ENCODE measurements at places on chromosomes 4 and X.

DNA sequence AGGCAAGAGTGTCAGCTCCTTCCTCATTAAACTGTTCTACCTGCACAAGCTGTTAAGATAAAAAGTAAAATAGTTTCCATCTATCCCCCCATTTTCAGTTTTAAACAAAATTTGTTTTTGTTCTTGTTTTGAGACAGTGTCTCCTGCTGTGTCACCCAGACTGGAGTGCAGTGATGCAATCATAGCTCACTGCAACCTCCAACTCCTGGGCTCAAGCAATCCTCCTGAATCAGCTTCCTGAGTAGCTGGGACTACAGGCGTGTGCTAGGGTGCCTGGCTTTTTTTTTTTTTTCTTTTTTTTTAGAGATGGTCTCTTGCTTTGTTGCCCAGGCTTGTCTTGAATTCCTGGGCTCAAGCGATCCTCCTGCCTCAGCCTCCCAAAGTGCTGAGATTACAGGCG is 105.4 kb downstream of the HS6ST2 start:
- no peak for DNase-seq

- DNase-seq, result no peak
Measured at GRCh38 chr4:57710053-57710452, 599.9 kb upstream of the IGFBP7 start.

- DNase-seq, result no peak
Measured at GRCh38 chrX:85381602-85382001, 2.1 kb upstream of the POF1B start.

DNA sequence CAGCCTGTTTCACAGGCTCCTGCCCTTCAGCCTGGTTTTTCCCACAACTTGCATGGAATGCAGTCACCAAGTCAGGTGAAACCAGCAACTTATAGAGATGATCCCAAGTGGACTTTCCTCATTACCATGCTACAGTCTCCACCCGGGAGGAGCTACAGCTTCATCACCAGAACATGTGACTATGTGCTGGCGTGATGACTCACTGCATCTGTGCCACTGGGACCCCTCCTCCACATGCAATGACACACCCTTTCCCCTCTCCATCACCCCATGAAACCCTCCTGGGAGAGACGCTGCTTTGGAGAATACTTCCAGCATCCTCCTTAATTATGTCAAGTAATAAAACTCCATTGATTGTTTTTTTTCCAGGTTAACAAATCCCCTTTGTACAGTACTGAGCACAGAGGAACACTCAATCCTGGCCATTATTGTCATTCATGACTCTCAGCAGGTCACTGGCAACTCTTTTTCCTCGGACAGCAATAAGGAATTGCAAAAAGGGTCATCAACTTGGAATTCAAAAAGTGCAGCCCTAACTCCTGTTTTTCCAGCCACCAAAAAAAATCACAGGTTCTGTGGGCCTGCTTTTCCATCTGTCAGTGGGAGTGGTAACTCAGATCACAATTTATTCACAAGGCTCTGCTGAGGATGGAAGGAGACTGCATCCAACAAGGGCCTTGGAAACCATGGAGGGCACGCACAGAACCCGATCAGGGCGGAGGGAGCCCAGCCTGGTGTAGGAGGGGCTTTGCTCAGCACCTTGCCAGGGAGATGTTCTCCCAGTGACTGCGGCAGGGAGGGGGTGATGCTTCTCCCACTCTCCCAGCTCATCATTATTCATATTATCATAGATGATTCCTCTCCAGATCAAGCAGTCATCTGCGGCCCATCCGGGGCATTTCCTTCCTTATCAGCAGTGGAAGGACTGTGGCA is 17.4 kb downstream of the QDPR start:
- DNase-seq, result no peak

DNA sequence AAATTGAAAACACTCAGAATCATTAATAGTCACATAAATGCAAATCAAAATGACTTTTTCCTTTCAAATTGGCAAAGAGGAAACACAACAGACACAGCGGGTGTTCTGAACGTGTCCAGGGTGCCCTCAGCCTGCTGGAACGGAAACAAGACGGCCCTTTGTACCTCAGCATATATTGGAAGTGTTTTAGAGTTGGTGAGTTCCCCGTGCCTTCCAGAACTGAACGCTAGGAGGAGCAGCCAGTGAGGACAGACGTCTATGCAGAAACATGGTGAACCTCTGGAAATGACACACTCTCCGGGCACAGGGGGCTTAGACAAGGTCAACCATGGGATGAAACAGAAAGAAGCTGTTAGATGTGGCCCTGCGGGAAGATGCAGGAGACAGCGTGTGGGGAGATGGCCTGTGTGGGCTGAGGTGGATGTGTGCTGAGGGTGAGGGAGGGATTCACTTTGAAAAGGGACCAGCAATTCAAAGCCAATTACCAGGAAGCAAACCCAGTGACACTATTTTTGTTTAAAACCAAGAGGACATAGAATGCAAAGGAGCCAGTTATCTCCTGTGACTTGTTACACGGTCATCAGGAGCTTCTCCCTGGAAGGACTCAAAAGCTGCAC is 40.4 kb downstream of the RNF212 start:
- peak; percentile 43 for DNase-seq

DNA sequence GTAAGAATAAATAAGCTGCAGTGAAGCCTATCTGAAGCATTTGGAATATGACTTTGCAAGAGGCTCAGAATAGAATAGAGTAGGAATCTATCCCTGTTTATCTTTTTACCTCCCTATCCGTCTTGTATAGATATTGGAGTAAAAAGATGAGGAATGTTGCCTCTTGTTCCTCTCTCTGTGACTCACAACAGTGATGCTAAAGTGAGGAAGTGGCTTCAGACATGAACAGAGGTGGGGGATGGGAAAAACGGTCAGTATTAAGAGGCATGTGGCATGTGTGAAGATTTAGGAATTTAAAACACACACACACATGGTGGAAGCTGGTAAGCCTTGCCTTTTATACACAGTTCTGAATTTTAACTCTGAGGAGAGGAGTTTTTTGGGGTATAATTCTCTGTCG is 3.8 kb upstream of the DCAF4L1 start:
- no peak for DNase-seq

DNA sequence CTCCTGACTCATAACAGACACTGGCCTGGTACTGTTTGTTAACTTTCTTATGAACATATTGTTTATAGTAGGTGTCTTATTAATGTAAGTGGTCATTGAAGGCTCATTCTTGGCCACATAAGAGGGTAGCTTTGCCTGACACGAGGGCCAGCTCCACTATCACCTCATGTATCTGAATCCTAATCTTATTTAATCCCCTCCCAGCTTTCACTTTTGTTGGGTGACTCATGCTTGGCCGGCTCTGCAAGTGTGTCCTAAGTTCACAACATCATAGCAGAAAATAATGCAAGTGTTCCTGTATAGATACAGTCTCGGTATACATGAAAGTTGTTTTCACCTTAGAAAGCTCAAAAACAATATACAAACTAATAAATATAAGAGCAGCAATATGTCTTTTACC is 283.8 kb downstream of the IQCM start:
- no peak for DNase-seq

GRCh38 chrX:98231003-98231402 is 1347.3 kb downstream of the RPA4 start:
- DNase-seq, result no peak

DNA sequence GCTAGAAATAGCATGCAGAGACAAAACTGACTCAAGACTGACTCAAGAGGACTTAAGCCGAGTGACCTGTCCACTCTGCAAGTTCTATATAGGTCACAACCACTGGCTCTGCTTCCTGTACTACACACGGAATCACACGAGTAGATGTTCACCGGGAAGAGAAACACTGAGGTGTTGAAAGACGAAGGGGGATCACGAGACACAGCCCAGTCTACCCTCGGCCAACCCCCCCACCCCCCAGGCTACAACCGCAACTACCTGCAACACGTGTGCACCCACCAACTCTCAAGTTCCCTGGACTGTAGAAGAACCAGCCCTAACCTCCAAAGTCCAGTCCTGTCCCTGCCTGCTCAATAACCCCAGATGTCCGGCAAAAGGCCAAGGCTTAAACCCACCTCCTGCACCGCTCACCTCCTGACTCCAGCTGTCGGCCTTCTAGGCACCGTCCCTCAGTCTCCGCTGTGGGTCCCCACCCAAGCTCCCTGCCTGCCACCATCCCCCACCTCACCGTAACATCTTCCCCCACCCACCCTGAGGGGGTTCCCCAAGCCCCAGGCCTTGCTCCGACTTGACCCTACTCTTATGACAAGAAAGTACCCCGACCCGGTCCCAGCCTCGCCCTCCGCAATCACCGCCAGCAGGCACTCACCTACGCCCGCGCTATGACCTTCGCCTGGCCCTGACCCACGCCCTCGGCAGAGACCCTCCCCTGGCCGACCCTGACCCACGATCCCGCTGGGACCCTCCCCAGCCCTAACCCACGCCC is 739 bp downstream of the GAK start:
- DNase-seq, result no peak

Data from T-helper 2 cell treated with Interferon-gamma antibody and Interleukin-4, amounts not matched to agents 5 μg/mL and 100 μg/mL, for 36 hours (primary cell).